ENCODE measurements at places on chromosomes 13 and 19.

DNA sequence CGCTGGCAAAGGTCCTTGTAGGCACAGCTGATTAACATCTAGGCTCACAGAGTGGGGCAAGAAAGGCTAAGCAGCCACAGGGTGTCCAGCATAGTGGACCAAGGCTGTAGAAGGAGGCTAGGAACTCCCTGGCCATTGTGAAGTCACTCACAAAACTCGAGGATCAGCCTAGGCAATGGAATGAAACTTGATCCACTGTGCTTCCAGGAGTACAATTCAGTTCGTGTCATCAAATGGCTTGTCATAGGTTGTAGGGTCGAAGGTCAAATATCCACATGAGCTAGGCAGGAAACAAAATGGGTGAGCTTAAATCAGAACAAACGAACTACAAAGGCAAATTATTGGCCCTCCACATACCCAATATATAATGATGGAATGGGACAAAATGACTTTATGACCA, 4.4 kb upstream of the FAM187B start:
- DNase-seq, result no peak

GRCh38 chr13:106471957-106472543, 63.4 kb downstream of the EFNB2 start:
- DNase-seq, result no peak

DNA sequence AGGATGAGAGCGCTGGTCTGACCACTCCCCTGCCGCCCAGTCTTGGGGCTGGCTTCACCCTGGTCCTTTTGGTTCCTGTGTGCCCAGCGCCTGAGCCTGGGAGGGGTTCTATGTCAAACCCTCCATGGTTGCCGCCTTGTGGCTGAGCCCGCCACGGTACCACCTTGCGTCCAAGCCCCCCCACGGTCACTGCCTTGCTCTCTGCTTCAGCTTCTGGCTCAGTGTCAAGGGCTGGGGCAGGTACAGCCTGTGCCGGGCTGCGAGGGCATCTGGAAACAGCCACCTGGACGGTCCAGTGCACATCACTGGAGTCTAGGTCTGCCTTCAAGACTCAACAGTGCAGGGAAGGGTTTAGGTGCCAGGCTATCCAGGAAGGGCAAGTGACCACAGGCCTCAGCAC, 14.3 kb upstream of the GALP start:
- no peak for DNase-seq

- no peak for DNase-seq
Measured at GRCh38 chr19:42091742-42092141, 15.8 kb downstream of the ZNF574 start.

DNA sequence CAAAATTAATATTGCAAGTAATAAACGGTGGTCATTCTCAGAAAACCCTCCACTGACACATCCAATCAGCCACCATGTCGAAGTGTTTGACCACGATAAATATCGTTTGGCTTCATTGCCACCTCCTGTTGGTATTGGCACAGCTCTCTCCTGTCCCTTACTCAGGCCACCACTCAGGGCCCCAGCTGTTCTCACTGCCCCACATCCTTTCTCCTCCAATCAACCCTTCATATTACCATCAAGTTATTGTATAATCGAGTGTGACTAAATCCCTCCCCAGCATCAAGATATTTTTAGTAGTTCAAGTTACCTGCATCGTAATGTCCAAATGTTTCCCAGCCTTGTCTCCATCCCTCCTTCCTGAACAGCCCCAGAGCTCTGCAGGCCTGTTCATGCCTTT, 50.4 kb downstream of the SACS start:
- no peak for DNase-seq

DNA sequence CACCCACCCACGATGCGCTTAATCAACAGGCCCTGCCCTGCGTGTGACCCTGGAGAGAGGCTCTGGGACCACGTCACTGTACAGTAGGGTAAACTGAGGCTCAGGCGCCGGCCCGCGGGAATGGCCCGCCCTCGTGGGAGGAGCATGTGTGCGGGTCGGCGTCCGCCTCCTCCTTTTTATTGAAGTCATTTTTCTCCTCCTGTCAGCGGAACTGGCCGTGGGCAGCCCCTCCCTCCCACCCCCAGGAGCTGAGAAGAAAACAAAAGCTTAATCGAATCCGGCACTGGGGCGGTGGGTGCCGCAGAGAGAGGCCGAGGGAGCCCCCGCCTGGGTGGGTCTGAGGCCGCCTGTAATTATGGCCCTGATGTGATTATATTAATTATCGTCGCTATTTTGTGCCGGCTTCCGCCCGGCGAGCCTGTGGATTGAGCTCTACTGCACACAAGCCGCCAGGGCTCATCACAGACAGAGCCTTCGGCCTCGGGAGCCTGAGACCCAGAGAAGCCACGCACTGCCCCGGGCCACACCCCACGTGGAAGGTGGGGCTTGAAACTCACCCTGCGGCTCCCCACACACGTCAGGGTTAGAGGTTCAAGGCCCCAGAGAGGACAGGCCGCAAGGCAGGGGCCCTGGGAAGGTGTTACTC, 7.0 kb downstream of the C2CD4C start:
- no peak for DNase-seq

DNA sequence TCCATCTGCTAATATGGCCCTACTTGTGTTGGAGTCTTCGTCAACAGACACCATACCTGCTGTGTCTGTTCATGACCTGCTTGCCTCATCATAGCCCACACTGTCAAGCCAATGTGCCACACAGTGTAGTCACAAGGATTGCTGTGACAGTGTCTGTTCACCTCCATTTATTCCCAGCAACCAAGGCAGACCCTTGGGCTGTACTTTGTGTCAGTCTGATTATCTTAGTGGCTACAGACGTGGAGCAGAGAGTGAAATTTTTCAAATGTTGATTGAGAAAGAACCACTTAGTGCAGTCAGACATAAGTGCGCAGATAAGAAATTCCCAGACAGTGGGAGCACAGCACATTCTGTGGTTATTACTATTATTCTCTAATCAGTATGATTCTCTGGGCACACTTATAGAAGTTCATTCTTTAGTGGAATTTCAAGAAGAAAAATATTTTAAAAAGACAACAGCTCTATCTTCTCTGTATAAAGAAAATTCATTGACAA, 184.6 kb downstream of the GPC6 start:
- no peak for DNase-seq

GRCh38 chr19:16435238-16435917, 36.4 kb downstream of the EPS15L1 start:
- no peak for DNase-seq

GRCh38 chr19:42427313-42427712, at the start of gene LIPE:
Gene LIPE (minus strand): TSS chr19:42427388. CDS start chr19:42427149, 239 bp downstream.
- no peak for DNase-seq

All from CMK (cell line).